ENCODE measurements at places on chromosomes 4 and X.

DNA sequence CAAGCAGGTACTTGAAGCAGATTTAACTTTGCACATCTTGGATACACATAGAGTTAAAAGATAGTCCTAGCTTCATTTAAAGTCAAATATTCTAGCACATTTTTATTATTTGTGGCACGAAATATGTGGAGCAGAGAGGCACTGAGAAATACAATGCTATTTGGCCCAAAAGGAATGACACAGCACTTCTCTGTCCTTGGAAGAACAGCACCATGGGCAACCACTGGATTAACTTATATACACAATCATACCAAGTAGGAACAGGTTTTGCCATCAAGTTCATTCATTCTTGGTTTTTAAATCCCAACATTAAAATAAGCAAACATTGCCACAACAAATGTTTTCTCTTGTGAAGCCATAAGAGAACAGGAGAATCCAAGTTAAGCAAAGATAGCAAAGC lies 924 bp upstream of the ENAM start:
- no peak for DNase-seq

- DNase-seq, result peak; percentile 16
Measured at GRCh38 chr4:14100349-14100748, 472.8 kb upstream of the BOD1L1 start.

DNA sequence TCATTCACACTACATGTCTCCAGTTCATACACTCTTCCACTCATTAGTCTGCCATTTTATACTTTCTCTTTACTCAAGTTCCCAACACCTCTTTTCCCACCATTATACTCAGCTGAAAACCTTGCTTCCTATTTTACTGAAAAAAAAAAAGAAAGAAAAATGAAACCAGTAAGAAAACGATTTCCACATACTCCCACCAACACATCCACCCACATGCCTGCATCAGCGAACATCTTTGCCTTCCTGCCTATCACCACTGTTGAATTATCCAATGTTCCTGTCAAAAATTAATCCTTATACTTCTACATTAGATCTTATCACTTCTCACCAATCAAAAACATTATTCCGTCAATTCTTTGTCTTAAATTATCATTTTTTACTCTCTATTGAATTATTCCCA lies 188.1 kb upstream of the FAM241A start:
- no peak for DNase-seq

DNA sequence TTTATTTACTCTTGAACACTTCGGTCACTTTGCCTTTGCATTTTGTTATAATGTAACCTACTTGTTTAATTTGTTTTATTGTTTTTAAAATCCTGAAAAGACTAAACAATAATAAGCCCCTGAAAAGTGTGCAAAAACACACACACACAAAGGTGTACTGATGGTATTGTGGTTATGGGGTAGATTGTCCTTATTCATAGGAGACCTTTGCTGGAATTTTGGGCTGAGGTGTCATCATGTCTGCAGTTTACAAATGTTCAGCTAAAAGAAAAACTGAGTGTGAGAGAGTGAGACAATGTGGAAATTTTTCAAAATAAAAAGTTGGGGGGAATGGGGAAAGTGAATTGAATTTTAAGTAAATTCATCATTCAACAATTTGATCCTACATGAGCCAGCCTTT lies 174.9 kb downstream of the QDPR start:
- DNase-seq, result no peak

DNA sequence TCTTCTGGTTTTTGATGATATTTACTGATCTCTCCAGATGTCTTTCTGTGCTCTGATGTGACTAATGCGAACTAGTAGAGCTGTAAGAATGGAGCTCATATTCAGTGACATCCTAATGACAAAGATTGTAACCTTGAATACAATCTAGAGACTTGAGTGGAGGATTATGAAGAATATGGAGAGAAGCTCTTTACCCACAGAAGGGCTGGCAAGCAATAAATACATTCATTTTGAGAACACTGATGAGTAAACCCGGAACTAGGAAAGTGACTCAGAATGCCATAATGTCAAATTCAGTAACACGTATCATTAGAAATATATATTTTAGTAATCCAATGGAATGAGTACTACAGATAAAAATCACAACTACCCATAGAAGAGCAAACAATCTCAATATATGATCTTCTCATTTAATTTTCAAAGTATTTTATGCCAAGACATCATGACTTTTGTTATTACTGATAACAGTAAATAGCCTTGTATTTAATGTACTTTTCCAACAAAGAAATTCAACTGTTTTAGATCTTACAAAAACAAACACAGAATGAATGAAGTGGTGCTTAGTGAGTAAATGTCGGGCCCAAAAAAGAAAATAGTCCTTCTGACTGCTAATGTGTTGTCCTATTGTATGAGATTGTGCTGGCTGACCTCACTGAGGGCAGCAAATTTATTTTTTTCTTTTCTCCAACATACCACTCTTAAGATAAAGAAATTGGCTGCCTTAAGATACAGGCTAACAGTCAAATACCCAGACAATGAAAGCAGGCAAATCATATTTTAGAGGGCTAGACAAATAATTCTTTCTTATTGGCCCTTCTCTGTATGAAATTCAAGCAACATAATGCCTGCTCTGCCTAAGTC lies 49.2 kb upstream of the HDAC8 start:
- DNase-seq, result peak; percentile 40

GRCh38 chrX:23372220-23372902 lies 37.7 kb downstream of the PTCHD1 start:
- DNase-seq, result peak; percentile 58

GRCh38 chrX:131812847-131813825 lies 210.0 kb upstream of the STK26 start:
- DNase-seq, result no peak

DNA sequence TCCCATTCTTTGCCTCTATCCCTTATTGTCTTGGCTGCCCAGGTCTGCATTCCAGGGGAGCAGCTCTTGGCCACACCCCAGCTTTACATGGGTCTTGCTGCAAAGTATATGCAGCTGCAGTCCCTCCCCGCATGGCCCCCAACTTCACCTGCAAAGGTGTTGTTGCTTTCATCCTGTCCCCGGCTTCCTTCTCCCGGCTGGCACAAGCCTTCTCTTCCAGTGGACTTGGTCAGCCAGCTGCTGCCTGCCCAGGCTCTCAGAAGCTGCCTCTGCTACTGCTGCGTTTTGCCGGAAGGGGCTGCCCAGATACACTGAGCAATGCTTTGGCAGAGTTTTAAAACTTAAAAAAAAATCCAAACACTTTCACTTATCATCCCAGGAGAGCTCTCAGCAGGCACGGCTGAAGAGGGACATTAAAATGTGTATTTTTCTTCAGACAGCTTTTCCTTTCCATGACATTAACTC lies 121.2 kb upstream of the PDLIM3 start:
- peak; percentile 82 for DNase-seq

- DNase-seq, result no peak
Measured at GRCh38 chr4:85406185-85406584, 68.8 kb upstream of the ARHGAP24 start.

DNA sequence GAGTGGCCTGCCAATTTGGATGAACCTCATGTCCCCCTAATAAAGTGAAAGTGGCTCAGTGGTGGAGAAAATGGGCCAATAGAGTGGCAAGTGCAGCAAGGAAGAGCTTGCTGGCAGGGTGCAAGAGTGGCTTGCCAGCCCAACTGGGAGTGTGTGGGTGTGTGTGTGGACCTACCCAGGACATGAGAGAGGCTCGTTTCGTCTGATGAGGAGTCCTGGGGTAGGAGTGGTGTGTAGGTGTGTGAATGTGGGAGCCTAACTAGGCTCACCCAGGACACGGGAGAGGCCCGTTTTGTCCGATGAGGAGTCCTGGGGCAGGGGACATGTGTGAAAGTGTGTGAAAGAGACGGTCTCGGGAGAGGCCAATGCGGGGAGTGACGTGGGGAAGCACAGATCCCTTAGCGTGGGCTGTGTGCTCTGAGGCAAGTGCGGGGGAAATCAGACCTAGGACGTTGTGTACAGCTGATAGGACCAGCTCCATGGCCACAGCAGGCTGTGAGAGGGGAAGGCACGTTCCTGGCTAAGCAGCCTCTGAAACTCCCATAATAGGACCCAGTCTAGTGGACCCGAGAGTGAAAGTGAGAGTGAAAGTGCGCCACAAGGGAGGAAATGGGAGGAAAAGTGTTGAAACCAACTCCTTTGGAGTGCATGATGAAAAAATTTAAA lies 5.3 kb downstream of the GAGE10 start:
- DNase-seq, result peak; percentile 19

DNA sequence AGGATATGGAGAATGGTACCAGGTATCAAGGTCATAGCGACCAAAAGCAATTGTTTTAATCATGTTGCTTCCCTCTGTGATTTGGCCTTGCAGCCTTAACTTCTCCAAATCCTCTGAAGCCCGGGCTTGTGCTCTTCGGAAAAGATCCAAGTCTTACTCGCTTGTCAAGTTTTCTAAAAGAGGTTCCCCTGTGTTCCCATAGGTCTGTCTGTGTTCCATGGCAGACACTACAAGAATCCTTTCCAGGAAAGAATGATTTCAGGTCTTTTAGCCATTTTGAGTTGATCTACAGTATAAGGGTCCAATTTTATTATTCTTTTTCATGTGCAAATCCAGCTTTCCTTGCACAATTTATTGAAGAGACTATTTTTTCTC lies 710.6 kb upstream of the DIAPH2 start:
- DNase-seq, result no peak

GRCh38 chr4:1640190-1640589 lies 43.9 kb downstream of the FAM53A start:
- no peak for DNase-seq

- DNase-seq, result peak; percentile 10
Measured at GRCh38 chr4:145285928-145286327, 105.5 kb upstream of the OTUD4 start.

GRCh38 chrX:7110821-7111276 lies 36.7 kb upstream of the STS start:
- no peak for DNase-seq

DNA sequence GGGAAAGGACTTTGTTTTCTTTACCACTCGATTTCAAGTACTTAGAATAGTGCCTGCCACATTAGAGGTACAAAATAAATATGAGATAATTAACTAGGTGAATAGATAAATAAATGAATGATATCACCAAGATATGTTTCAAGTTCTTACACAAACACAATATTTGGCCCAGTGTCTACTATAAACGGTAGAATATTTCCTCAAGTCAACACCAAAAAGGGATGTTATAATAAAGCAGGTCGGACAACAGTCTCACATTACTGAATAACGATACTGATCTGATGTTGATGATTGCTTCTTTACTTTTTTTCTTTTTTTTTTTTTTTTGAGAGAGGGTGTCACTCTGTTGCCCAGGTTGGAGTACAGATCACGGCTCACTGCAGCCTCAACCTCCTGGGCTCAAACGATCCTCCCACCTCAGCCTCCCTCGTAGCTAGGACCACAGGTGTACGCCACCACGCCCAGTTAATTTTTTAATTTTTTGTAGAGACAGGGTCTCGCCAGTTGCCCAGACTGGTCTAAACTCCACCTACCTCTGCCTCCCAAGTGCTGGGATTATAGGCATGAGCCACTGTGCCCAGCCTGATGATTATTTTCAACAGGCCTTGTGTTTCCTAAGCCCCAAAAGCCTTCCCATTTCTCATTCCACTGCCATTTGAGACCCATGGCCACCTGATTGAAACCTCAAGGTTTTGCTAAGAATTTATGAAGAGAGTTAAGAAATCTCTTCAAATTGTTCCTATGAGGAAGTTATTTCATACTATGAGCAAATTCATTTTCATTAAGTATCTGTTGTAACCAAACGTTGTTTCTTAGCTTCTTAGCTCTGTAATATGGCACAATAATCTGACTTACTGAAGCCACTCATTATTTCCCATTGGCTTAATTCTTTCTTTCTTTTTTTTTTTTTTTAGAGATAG lies 2.3 kb downstream of the MANBA start:
- DNase-seq, result no peak

DNA sequence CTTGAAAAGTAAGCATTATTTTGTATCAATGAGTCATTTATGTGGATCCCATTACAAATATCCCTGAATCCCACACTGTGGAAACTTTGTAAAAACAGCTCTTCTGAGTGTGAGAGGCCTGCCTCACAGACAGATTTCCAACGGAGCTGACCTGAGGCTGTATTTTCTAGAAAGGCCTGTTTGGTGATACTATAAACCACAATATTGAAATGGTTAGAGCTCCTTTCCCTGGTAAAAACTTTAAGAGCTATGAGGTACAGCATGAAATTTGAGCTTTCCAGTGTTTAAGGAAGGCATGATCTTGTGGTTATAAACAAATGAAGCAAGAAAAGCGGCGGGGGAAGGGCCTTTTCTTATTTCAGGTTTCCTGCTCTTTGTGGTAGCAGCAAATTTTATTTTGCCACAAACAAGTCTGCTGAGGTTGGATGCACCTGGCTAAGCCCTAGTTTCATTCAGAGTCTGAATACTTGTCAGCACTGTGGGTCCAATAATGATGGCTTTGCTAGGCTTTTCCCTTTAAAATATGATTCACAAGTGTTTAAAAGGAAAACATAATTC lies 86.8 kb upstream of the ETNPPL start:
- DNase-seq, result peak; percentile 80

DNA sequence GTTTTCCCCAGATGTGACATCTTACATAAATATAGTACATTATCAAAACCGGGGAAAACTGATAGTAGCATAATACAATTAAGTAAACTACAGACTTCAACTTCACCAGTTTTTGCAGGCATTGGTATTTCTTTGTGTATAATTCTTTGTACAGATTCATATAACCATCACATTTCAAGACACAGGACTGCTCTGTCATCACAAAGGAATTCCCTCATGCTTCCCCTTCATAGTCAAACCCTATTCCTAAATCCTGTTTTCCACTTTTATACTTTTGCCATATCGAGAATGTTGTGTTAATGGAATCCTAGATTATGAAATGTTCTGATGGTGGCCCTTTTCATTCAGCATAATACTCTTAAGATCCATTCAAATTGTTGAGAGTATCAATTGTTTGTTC lies 36.0 kb downstream of the STIM2 start:
- peak; percentile 59 for DNase-seq

DNA sequence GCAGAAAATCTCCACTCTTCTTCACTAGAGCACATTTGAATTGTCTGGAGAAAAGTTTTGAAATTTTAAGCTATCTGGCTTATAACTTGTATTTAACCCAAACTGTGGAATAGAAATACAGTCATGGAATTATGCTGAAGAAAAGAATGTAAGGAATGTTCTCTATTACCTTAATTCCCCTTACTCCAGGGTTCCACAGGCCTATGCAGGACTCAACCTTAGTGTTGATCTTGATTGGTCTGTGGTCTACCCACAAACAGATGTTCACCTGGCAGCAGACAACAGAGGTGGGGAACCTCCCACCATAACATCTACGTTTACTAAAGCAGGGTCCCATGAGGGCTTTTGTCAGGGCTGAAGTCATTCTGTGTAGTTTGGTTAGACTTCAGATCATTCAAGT lies 189.3 kb upstream of the GPRIN3 start:
- DNase-seq, result peak; percentile 67

- no peak for DNase-seq
Measured at GRCh38 chr4:151729731-151730559, 30.9 kb downstream of the GATB start.

DNA sequence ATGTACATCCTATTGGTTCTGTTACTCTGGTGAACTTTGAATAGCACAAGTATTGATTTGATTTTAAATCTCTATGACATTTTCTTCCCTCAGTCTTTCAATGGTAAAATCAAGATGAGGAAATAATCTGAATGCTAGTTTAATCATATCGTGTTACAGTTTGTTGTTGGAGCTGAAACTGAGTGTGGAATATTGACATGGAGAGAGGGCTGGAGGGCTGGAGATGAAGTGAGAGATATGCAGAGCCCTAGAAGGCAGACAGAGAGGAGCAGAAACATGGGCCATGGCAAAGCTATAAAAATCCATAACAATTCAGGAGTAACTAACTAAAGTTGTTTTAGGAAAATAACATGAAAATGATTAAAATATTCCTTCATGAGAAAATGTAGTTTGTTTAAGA lies 141.1 kb downstream of the BANK1 start:
- DNase-seq, result no peak

All from choroid plexus epithelial cell (primary cell).